ENCODE measurements at places on chromosomes 4 and X.

- no peak for DNase-seq
Measured at GRCh38 chrX:65707151-65707550, 39.7 kb downstream of the MSN start.

DNA sequence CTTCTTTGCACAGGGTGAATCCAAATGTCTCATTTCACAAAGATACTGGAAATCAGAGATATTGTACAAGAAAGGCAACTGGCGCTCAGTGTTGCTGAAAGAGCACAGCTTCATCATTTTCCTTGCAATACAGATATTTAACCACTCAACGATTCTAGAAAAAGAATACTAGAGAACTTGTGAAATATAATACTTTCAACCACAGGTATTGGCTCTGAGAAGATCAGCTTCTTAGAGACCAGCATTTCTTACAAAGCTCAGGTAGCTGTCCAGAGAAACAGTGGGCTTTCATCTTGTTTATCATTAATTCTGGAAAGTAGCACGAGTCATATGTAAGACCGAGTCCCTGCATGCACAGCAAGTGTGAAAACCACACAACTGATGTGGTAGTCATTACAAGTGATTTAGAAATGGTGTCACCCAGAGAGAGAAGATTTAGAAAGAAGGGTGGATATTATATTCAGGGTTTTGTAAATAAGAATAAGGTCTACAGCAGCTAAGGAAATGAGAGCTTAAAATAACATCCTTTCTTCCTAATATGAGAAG is 7.8 kb upstream of the PPARGC1A start:
- no peak for DNase-seq

DNA sequence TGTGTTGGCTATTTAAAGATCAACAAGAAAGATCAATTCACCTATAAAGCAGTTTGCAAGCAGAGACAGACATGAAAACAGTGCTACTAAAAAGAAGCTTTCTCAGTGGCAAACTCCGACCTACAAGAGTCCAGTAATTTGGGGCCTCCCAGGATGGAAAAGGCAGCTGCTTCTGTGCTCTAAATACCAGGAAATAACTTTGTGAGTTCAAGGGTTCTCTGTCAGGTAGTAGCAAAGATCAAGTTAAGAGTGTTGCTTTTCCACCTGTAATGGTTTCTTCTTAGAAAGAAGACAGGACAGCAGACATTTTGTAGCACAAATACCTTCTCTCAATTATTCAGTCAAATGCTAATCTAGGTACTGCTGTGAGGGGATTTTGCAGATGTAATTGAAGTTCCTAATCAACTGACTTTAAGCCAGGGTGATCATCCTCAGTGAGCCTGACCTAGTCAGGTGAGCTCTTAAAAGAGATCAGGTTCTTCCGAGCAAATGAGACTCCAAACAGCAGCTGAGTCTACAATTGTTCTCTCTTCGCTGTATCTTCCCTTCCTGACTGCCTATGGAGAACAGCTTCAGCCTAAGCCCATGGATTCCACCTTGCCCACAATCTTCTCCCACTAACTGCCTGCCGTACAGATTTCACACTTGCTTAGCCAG is 13.5 kb downstream of the ANKRD17 start:
- no peak for DNase-seq

- DNase-seq: no peak
Measured at GRCh38 chrX:8813036-8813435, 11.9 kb upstream of the FAM9A start.

DNA sequence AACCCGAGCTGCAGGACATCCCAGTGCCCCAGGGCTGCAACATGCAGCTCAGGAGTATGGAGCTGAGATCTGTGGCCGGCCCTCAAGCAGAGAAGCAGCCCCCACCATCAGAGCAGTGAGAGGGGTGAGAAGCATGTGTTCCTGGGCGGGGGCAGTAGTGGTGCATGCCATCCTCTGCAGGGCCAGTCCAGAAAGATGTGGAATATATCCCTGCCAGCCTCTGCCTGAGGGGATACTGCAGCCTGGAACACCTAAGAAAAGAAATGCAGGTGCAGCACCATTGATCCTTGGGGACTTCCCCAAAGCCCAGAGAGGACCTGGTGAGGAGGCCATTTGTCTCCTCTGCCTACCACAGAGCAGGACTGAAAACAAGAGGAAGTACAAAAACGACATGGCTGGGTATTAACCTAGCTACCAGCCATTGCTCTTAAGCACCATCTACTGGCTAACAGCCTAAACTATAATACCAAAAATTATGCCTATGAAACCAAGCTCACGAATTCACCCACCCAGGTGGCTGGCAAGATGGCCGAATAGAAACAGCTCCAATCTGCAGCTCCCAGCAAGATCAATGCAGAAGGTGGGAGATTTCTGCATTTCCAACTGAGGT is 158.8 kb downstream of the ADGRA3 start:
- DNase-seq: no peak
